ENCODE measurements at places on chromosomes 11 and 22.

GRCh38 chr11:124623861-124624525, 1.3 kb downstream of the TBRG1 start:
- DNase-seq: no peak

- DNase-seq: peak; percentile 55
These were observed 764 bp upstream of the PACSIN3 start for GRCh38 chr11:47186700-47187695.

DNA sequence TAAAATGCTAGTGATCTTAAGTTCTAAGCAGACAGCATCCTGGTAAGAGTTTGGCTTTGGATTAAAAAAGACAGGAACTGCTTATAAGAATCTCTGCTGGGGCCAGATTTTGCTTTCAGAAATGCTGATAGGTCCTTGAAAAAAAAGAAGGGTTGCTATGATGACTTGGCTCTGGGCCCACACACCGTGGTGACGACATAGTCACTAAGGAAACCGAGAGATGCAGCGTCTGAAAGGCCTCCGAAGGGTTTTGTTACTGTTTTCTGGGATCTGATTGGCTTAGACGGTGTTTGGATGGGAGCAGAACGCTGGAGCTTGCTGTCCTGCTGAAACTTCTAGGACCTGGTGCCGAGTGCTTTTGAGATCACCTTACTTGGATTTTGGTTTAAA, 8.4 kb downstream of the FAM118A start:
- DNase-seq: peak; percentile 66

GRCh38 chr11:125949271-125950177, 3.7 kb downstream of the VSIG10L2 start:
- no peak for DNase-seq

DNA sequence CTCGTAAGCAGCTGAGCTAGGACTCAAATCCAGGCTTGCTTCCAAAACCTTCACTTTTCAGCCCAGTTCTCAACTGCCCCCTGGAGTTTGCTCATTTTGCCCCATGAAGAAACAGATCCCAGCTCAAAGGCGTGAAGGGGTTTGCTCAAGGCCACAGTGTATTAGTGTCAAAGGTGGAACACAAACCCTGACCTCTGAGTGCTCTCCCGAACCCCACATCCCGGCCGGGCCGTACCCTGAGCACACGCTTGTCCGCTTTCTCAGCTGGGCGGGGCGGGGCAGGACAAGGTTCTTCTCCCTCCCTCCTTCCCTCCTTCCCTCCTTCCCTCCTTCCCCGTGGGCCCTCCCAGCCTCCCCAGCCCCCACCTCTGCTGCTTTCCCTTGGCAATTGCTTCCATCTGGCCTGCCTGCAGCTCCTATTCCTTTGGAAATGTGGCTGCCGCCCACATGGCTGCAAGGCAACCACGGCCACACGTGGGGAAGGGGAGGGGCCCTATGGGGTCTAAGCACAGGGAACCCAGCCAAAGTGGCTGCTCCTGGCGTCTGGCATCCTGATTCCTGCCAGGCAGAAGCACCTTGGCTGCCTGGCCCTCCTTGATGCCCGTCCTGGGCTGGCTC, 4.1 kb downstream of the ST3GAL4 start:
- DNase-seq: no peak

DNA sequence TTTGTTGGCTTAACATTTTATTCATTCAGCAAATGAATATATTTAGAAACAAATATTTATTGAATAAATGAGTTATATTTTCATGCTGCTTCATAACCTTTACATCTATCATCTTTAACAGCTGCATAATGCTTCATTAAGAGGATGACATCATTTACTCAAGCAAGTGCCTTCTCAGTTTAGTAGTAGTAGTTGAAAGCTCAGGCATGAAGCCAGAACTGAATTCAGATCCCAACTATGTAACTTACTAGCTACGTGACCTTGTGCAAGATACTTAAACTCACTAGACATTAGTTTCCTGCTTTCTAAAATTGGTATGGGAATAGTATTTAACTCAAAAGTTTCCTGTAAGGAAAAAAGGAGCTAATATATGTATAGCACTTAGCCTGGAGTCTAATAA, 90.3 kb downstream of the TMPRSS5 start:
- DNase-seq: no peak

- DNase-seq: no peak
These were observed 1.1 kb upstream of the PELI3 start for GRCh38 chr11:66465373-66466224.

Measured in iPS-NIHi11 (cell line).